ENCODE measurements at places on chromosomes 1 and 21. TPM values are rescaled to one million over a fixed set of nuclear protein-coding genes. Genes with fewer than 3 reads are reported as not detected.

GRCh38 chr1:212752252-212752933 lies 39.2 kb downstream of the NSL1 start:
- H3K36me3 ChIP-seq = no peaks in the 10 kb centered on the region
- no peak overlapping the region for H3K4me3 ChIP-seq
- H3K4me1 ChIP-seq = no peaks in the 10 kb centered on the region
- no peak overlapping the region for H3K27ac ChIP-seq

DNA sequence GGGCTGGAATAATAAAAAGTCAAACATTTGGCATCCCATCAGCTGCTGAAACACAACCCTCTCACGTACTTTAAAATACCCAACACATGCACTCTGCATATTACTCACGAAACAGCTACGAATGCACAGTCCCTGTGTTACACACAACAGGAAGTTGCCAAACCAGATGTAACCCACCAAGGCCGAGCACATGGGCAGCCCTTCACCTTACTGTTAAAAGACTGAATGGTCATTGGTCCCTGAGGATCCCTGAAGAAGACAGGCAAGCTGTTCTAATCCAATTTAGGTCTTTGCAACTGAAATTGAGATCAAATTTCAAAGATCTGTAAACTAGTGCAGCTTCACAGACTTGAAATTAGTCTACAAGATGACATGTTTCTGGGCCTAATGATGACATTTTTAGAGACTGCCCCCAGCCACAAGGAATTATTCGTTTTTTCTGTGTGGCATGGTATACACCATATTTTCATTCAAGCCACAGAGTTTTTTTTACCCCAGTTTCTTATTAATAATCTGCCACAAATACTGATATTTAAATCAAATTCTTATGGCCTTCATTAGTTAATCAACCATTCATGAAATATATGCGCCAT lies 25.6 kb upstream of the IER5 start:
- no peak overlapping the region for H3K4me3 ChIP-seq
- H3K27ac ChIP-seq = no peak overlapping the region
- peaks cover 9% of the 10 kb centered on the region for H3K4me1 ChIP-seq

Gene S100A7A
- total RNA-seq = not detected

Gene TTC22
- total RNA-seq = not detected

GRCh38 chr1:9069326-9070100 lies at the start of gene SLC2A5:
Gene SLC2A5, minus strand, starts transcription at chr1:9069635. Its CDS starts 99 bp downstream, at chr1:9069536.
- H3K4me3 ChIP-seq = no peak within 1 kb of the TSS
- H3K36me3 ChIP-seq = no peaks in the 10 kb centered on the region
- H3K27me3 ChIP-seq = no peaks in the 10 kb centered on the region
- peak; percentile 46 for DNase-seq
- H3K27ac ChIP-seq = no peak within 1 kb of the TSS
- peaks cover 16% of the 10 kb centered on the region for H3K4me1 ChIP-seq

DNA sequence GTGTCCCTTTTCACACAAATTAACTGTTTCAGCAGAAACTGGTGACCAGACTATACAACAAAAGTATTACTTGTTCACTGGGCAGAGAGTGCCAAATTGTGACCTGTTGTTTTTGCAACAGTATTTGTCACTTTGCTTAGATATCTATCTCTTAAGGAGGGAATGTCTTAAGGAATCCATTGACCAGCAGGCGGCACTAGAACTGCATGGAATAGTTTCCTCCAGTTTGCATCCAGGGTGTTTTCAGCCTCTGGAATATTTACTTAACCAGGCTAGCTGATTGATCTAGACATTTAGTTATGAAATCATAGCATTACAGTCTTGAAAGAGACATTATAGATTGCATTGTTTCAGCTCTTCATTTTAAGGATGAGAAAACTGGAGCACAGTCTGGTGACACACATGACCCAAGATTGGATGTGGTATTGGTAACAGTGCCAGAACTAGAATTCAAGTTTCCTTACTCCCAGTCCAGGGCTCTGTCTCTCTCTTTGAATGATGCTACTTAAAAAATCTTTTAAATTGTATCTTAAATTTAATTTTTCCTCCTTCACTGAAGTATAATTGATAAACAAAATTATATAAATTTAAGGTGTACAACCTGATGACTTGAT lies 16.9 kb downstream of the RPTN start:
- no peak overlapping the region for H3K27ac ChIP-seq
- no peak overlapping the region for H3K4me3 ChIP-seq
- no peaks in the 10 kb centered on the region for H3K4me1 ChIP-seq

GRCh38 chr1:18348354-18348753 lies 132.4 kb upstream of the KLHDC7A start:
- H3K4me3 ChIP-seq = no peak overlapping the region
- no peak for DNase-seq
- H3K4me1 ChIP-seq = no peaks in the 10 kb centered on the region

DNA sequence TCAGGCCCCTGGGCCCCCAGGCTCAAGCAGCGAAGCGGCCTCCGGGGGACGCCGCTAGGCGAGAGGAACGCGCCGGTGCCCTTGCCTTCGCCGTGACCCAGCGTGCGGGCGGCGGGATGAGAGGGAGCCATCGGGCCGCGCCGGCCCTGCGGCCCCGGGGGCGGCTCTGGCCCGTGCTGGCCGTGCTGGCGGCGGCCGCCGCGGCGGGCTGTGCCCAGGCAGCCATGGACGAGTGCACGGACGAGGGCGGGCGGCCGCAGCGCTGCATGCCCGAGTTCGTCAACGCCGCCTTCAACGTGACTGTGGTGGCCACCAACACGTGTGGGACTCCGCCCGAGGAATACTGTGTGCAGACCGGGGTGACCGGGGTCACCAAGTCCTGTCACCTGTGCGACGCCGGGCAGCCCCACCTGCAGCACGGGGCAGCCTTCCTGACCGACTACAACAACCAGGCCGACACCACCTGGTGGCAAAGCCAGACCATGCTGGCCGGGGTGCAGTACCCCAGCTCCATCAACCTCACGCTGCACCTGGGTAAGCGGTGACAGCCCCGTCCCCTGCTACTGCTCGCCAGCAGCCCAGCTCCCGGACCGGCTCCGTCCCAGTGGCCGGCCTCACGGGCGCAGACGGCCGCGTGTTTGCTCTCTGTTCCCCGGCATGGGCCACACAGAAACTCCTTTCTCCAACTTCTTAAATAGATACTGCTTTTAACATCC lies 539 bp downstream of the LAMC1 start:
- H3K27me3 ChIP-seq = no peaks in the 10 kb centered on the region
- peak overlapping the region; percentile 88 for H3K27ac ChIP-seq
- peak; percentile 49 for DNase-seq
- peak overlapping the region; percentile 61 for H3K4me3 ChIP-seq
- H3K36me3 ChIP-seq = no peaks in the 10 kb centered on the region

DNA sequence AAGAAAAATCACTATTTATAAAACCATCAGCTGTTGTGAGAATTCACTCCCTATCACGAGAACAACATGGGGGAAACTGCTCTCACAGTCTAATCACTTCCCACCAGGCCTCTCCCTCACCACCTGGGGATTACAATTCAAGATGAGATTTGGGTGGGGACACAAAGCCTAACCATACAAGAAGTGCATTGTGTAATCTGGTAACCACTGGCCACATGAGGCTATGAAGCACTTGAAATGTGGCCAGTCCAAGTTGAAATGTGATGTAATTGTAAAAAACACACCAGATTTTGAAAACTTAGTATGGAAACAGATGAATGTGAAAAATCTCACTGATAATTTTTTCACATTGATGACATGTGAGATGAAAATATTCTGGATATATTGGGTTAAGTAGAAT lies 293.8 kb downstream of the TTLL7 start:
- no peak for DNase-seq
- no peaks in the 10 kb centered on the region for H3K4me1 ChIP-seq

GRCh38 chr1:107414550-107414949 lies 273.7 kb downstream of the NTNG1 start:
- H3K36me3 ChIP-seq = no peaks in the 10 kb centered on the region
- no peaks in the 10 kb centered on the region for H3K27me3 ChIP-seq
- no peak overlapping the region for H3K4me3 ChIP-seq

Gene COL6A2
- total RNA-seq = 260 TPM

- peak overlapping the region; percentile 94 for H3K27ac ChIP-seq
- H3K4me1 ChIP-seq = peaks cover 10% of the 10 kb centered on the region
- peak overlapping the region; percentile 51 for H3K4me3 ChIP-seq
- H3K36me3 ChIP-seq = peaks cover 8% of the 10 kb centered on the region
- no peak for DNase-seq
Measured at GRCh38 chr1:40980453-40981121, 1.1 kb downstream of the CTPS1 start.
